Cortex of kidney (tissue), 1 donor: ENCODE measurements at places on chromosomes 16 and 17.

DNA sequence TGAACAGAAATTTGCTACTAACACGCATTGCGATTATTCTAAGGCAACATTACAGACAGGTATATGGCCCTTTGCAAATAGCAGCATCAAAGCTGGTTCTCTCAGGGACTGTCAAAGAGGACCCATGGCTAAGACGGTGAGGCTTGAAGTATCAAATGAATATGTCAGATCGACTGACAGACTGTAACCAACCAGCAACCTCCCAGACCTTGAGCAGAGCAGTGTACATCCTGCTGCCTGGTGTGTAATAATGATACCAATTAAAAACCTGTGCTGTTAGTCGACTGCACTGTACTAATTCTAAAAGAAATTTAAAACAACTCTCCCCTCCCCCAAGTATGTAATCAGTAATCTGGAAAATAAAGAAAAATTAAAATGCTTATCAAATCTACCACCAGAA, 35.9 kb upstream of the GHDC start:
- no peak for DNase-seq

- DNase-seq: no peak
These were observed 994 bp downstream of the PITPNA start for GRCh38 chr17:1561420-1562175.

- no peak for DNase-seq
These were observed 19.4 kb downstream of the KRT9 start for GRCh38 chr17:41552455-41552854.

DNA sequence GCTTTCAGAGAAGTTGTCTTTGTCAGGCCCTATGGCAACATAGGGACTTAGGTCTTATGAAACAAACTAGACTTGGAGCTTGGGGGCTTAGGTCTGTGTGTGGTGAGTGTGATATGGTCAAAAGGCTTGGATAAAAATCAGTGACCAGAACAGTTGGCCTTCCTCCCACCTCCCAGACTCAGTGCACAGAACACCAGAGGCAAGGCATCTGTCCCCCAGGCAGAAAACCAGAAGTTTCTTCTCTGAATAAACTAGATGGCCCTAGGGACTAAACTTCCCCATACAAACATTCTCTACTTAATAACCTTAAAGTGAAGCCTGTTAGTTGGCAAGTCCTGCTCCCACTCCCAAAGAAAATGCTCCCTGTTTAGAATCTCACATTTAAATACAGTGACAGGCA, 39.2 kb upstream of the PMFBP1 start:
- DNase-seq: no peak

- no peak for DNase-seq
These were observed 6.4 kb upstream of the CRK start for GRCh38 chr17:1462164-1463112.

GRCh38 chr17:9141425-9141753, 120.1 kb downstream of the NTN1 start:
- DNase-seq: no peak

DNA sequence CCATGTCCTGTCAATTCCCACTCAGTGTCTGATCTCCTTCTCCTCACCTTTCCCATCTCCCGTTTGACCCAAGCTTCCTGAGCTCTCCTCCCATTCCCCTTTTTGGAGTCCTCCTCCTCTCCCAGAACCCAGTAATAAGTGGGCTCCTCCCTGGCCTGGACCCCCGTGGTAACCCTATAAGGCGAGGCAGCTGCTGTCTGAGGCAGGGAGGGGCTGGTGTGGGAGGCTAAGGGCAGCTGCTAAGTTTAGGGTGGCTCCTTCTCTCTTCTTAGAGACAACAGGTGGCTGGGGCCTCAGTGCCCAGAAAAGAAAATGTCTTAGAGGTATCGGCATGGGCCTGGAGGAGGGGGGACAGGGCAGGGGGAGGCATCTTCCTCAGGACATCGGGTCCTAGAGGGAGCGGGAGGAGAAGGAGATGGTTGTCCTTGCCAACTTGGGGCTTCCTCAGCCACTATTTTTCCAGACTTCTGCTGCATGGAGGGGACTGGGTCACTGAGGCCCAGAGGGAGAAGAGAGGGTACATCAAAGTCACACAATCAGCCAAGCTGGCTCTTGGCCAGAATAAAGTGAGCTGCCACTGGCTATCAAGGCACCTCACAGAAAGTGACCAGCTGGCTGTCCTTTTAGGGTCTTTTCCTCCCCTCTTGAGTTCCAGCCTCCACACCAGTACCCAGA, 1.9 kb upstream of the TBC1D10B start:
- no peak for DNase-seq

DNA sequence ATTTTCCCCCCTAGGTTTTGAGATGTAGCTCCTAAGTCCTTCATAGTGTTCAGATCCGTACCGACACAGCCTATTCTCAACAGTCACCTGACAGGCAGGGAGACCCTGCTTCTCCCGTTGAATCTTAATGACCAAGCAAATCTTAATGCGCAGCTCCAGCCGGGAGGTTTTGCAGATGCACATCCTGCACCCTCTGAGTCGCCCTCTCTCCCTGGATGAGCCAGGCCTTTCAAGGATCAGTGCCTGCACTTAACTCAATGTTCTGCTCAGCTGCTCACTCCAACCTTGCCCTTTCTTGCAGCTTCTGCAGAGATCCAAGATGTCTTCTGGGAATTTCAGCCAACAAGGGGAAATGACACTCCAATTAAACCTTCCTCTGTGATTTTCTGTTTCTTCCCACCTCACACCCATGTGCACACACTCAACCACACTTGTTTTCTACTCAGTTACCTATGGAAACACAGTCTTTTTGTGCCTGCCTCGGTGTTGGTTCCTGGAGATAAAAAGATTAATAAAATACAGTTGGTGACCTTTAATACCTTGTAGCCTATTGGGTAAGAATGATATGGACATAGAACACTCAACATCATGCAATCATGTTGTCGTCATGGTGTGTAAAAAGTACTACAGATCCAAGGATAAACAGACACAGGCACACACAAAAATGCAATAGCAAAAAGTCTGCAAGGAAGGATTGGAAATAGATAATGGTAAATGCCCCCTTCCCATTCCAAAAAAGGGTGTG, 76.9 kb upstream of the DYNLRB2 start:
- DNase-seq: no peak

DNA sequence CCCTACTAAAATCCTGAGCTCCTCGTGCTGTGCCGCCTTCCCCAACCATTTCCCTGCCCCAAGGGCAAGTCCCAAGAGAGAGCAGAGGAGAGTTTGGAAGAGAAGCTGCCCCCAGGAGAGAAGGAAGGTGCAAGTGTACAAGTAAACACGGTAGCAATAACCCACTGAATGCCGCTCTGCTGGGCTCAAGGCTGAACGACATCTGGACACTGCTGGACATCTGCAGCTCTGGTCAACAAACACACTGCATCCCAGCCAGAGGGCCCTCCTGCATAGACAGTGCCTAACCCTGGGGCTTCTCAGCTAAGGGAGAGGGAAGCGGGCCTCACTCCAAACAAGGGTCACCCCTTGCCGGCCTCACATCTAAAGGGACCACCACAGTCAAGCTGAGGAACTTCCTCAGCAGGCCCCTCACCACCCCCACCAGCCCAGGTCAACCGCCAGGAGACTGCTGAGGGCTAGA, 12.7 kb downstream of the JUP start:
- no peak for DNase-seq

DNA sequence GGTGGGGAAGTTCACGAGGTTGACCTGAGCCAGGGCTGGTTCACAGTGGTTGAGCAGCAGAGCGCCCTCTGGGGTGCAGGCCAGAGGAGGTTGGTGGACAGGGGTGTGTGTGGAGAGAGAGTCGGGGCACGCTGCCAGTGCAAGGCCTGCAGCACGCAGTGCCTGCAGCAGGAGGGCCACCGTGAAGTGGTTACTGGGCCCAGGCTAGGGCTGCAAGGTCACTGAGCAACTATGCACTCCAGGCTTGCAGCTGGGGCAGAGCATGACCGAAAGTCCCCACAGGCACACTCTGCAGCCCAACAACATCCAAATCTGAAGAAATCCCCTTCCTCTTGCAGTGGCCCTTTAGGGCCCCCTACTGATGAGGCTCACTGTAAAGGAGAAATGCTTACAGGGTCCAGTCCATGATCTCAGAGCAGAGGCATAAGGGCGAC, 89.1 kb upstream of the NOL11 start:
- no peak for DNase-seq

GRCh38 chr17:59154292-59154720, 680 bp downstream of the SKA2 start:
- no peak for DNase-seq

DNA sequence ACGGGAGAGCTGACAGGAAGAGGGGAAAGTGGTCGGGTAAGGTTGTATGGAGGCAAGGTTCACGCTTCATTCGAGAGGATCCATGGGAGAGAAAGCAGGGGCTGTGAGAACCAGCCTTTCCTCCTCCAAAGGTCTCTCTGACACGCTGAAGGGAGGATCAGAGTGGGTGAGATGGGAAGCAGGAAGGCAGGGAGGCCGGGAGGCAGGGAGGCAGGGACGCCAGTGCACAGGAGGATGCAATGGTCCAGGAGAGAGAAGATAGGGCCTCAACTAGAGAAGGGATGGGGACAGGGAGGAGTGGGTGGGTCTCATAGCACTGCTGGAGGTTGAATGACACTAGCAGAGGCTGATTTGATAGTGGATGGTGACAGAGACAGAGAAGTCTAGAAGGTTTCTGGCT, 54.1 kb downstream of the PIMREG start:
- DNase-seq: no peak

- no peak for DNase-seq
These were observed 207.0 kb downstream of the MSI2 start for GRCh38 chr17:57463103-57463885.

DNA sequence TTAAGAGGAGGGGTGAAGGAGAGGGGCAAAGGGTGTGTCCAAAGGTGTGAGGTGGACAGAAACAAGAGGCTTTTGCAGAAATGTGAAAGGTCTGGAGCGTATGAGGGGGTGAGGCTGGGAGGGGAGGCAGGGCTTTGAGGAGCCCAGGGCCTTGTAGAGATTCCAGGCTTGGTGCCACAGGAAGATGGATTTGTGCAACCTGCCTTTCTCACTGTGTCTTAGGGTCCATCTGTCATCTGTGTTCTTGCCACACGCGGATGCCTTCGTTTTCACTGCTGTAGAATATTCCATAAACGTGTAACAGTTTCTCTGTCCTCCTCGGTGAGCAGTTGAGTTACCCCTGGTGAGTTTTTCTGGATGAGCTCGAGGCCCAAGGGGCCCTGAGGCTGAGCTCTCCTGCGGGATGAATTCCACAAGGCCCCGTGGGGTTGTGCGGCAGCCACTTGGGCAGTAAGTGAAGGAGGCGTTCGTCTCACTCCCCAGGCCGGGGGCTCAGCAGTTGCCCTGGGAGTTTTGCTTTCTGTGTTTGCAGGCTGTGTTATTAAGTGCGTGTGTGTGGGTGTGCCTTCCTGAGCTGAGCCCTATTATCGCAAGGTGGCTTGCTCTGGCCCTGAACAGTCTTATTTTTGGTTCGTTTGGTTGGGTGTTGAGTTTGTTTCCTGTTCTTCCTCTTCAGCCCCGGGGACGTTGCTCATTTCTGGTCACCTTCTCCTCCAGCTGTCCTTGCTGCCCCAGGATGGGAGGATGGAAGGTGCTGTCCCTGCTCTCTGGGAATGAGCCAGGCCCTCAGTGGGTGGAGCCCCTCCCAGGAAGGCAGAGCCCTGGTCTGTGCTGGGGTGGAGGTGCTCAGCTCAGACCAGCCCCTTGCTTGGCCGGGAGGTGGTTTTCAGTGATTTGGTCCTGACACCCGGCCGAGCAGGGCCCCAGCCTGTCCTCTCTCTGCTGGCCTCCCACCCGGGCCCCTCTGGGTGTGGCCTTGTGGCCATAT, 28.4 kb downstream of the BAIAP2 start:
- DNase-seq: no peak

DNA sequence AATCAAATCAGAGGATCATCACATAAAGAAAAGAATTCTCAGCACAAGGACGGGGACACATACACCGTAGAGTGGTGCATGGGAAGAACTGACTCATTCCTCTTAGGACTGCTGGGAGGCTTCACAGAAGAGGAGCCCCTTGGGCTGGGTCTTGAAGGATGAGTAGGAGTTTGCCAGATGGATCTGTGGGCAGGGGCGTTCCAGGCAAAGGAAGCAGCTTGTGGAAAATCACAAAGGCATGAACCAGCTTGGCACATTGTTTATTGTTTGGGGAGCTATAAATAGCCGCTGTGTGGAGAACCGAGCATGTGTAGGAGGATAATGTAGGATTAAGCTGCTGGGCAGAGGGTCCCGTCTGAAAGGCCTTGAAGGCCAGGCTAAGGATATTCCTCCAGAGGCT, 5.1 kb upstream of the SLC16A11 start:
- DNase-seq: no peak

- no peak for DNase-seq
These were observed 29.7 kb upstream of the NXPH3 start for GRCh38 chr17:49545806-49546545.

DNA sequence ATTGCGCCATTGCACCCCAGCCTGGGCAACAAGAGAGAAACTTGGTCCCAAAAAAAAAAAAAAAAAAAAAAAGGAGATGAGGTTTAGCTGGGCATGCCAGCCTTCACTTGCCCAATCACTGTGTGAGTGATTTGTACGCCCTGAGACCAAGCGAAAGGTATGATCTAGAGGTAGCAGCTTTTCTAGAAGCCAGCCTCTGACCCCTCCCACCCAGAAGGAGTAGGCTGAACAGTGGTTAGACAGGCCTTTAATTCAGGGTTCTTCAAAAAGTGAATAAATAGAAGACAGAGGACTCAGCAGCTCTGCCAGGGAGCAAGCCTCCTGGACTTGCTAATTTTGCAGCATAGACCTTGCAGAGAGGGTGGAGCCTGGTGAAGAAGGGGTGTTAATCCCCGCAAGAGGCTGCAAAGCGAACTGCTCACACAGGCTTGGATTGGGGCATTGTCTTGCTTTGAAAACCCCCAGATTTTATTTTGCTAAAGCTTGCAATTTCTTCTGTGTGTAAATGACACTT, 7.1 kb upstream of the CYTH1 start:
- DNase-seq: no peak

DNA sequence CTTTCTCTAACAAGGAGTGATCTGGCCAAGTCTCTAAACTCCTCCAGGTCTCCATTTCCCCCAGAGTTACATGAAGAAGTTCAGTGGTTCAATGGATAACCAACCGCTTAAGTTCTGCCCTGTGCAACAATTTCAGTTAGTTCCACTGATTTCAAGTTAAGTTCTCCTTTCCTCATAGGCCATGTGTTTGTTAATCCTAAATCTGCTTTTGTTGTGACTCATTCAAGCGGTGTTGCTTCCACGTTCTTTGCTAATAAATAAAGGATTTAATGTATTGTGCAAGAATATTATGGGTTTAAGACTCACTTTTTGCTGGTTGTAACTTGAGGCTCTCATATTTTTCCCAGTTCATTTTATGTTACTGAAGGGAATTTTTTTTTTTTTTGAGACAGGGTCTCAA, 36.3 kb downstream of the GNA13 start:
- DNase-seq: no peak

- DNase-seq: no peak
These were observed 194.5 kb upstream of the CDH13 start for GRCh38 chr16:82432261-82432660.

DNA sequence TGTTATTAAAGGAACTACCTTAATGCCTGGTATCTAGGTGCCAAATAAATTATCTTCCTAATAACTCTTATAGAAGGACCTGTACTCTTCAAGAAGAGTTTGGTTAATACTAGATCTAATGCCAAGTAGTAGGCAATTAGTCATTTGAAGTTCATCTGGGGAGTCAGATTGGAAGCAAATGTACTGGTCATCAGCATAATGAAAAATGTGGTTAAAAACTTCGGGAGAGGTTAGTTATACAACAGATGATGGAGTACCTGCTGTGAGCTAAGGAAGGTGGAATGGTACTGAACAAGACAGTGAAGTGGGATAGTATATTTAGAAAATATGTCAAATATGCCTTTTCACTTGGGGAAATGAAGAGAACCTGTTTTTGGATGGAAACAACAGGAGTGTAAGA, 49.2 kb downstream of the TNRC6A start:
- DNase-seq: no peak

- DNase-seq: no peak
These were observed 13.4 kb downstream of the CCDC102A start for GRCh38 chr16:57522960-57523359.
